Lower leg skin (tissue), 4 donors: ENCODE measurements at places on chromosomes 1 and 21. TPM values are rescaled to one million over a fixed set of nuclear protein-coding genes. Genes with fewer than 3 reads are reported as not detected.
A peak's percentile ranks its signal among the peaks of the same experiment; 100 is the strongest.

DNA sequence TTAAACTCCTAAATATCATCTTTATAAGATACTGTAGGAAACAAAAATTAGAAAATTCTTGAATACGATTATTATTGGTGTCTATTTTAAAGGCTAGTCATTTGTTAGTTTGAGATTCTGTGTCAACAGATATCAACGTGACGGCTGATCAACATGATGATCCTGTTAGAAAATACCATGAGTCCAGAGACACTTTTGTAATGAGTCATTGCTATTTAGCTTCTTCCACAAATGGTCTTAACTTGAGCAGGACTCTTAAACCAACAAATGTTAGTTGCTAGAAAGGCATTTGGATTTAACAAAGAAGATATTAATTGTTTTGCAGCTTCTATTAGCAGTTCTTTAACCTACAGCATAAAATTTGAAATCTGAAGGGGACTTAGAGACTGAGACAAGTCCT, 131.2 kb downstream of the TGFB2 start:
- no peak for DNase-seq

- no peak for DNase-seq
These were observed 1.3 kb downstream of the SDCCAG8 start for GRCh38 chr1:243257189-243257588.

- no peak for DNase-seq
These were observed 43.4 kb downstream of the PARP1 start for GRCh38 chr1:226364514-226364899.

- DNase-seq = no peak
These were observed 330.5 kb upstream of the B3GALT2 start for GRCh38 chr1:193516755-193517388.

- DNase-seq = no peak
These were observed 56.5 kb upstream of the BACH1 start for GRCh38 chr21:29242201-29242600.

DNA sequence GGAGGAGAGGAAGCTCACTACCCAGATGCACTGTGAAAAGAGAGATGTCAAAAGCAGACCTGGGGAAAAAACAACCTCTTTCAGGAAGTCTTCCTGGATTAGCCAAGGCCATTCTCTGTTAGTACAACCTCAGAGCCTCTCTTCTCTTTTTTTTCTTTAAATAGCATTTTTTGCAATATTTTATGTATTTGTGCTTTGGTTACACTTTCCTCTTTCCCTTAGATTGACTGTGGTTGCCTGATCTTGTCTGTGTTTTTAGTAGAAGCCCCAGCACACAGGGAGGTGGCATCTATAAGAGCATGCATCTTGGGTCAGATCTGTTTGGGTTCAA, 18.8 kb downstream of the SLC26A9 start:
- no peak for DNase-seq

DNA sequence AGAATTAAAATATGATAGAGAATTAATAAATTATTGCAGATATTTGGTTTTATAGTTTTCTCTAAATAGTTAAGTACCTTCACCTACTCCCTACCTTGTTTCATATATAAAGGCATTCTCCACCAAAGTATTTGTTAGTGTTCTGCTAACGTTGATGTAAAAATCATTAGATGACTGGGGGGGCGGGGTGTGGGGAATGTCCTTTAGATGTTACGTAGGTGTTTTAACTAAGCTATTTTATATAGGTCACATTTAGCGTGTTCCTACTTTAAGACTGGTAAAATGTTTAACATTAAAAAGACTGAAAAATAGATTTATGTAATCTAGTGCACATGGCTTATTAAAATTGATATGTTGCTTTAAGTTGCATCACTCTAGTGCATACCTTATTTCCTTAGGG, 48.6 kb downstream of the PTPRC start:
- peak; percentile 59 for DNase-seq

DNA sequence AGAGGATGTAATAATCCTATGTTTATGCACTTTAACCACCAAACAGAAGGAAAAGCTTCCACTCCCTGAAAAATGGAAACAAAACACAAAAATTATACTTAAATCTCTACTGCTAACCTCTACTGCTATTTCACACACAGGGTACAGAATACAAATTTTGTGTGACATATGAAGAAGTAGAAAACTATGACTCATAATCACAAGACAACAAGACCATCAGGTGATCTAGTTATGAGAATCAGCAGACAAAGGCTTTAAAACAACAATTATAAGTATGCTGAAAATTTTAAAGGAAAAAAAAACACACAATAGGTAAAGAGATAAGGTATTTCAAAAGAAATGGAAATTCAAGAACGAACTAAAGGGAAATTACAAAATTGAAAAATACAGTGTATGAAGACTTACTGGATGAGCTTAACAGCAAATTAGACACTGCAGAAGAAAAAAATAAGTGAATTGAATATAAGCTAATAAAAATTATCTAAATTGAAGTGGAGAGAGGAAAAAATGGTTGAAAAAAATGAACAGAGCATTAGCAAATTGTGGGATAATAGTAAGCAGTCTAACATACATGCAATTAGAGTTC, 13.6 kb upstream of the NAV1 start:
- no peak for DNase-seq

DNA sequence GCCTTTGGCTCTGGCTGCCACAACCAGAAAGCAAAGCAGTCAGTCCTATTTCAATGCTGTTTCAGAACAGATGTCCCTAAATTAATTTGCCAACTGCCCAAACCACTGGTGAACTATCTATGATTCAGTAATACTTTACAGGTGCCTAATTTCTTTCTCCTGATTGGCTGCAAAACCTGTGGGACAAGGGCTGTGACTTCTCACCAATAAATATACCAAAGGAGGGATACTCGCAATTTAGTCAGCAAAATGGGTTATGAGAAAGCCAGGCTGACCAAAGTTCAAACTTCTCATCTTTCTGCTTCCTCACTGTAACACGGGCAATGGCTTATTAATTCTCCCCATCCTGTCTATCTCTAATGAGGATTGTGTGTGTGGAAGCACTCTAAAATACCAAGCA, 12.8 kb downstream of the GPN2 start:
- DNase-seq = no peak

GRCh38 chr1:74266001-74266400, 30.8 kb downstream of the TNNI3K start:
- DNase-seq = no peak

DNA sequence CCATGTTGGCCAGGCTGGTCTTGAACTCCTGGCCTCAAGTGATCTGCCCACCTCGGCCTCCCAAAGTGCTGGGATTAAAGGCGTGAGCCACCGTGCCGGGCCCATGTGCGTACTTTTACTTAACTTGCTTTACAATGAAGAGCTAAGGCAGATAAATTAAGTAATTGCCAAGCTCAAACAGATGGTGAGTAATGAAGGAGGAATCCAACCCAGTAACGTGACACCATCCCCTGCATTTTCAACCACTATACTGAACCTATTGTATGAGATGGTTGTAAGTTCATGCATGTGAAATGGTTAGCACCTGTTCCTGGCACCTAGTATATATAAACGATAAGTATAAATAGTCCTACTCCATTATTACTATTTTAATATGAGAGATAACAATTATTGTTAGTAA, 588.0 kb upstream of the BEND5 start:
- no peak for DNase-seq

- DNase-seq = peak; percentile 95
These were observed 2.0 kb upstream of the ATF3 start for GRCh38 chr1:212606395-212607205.

DNA sequence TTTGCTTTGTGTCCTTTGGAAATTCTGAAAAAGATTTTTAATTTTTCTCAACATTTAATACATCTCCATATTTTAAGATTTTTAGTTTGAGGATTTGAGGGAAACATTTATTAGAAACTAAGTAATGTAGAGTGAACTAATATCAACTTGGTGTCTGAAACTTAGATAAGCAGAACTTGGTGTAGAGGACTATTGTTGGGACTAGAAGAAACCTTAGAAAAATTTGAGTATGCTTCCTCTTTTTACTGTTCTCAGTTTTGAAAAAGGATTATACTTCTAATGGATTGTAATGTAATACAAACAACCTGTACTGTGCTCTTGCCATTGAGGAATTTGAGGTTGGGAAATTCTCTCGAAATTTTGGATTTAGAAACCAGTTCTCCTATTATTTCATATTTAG, 2.4 kb downstream of the FNBP1L start:
- DNase-seq = no peak

DNA sequence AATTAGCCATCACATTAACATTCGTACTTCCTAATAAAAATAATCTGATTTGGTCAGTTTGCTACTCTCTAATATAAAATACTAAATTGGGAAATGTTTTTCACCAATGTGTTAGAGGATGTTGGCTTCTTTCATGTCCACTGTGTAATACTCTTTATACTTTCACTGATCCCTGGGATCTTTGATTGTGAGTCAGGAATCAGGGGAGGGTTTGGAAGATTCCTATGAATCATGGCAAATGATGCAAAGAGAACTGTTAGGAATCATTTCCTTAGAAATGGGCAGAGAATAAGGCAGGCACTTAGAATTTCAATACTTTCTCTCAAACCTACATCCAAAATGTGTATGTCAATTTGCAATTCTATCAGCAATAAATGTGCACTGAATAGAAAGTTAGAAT, 31.0 kb downstream of the KRTAP24-1 start:
- no peak for DNase-seq

DNA sequence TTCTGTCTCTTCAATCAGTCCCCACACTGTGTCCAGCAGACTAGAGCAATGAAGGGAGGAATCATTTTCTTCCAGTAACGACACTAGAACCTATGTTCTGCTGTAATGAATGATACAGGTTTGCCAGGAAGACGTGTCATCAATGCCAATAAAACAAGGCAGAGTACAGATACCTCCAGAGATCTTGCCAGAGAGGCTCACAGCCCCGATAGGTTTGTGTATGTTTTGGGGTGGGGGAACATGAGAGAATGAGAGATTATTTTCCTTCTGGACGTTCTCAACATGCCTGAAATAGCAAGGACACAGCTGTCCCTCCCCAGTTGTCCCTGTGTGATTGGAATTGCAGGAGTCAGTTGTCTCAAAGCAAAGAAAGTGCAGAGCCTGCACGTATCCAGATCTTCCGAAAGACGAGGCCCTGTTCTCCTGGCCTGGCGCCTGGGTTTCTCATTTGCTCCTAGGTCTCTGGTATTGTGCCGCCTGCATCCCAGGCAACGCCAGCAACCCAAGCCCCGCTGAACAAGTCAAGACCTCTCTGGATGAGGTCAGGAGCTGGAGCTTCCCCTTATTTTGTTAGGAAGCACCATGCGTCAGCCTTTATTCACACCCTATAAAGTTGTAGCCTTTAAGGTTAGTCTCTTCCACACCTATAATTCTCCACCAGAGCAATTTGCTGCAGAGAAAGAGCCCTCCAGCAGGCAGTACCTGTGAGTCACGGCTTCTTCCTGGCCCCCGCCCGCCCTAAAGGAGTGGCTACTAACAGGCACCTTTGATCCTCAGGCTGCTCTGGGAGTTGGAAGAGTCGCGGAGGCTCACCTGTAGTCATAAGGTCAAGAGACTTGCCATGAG, 130.5 kb downstream of the TOMM20 start:
- DNase-seq = peak; percentile 79

The CXADR gene
- 132 TPM for total RNA-seq

The SAMD13 gene
- total RNA-seq = 0.88 TPM

The CFHR3 gene
- total RNA-seq = 0.42 TPM

The IL20 gene
- total RNA-seq = not detected

The ARHGEF16 gene
- total RNA-seq = 11.2 TPM
